CMK (cell line): ENCODE measurements at places on chromosomes 12 and 14.

GRCh38 chr14:61120576-61120975 lies 139.5 kb downstream of the SLC38A6 start:
- DNase-seq, result no peak

GRCh38 chr14:26213846-26214575 lies 383.8 kb downstream of the NOVA1 start:
- DNase-seq, result no peak

GRCh38 chr12:7212678-7213077 lies 23.2 kb downstream of the PEX5 start:
- no peak for DNase-seq

GRCh38 chr14:55749201-55749812 lies 169.3 kb downstream of the KTN1 start:
- DNase-seq, result no peak

DNA sequence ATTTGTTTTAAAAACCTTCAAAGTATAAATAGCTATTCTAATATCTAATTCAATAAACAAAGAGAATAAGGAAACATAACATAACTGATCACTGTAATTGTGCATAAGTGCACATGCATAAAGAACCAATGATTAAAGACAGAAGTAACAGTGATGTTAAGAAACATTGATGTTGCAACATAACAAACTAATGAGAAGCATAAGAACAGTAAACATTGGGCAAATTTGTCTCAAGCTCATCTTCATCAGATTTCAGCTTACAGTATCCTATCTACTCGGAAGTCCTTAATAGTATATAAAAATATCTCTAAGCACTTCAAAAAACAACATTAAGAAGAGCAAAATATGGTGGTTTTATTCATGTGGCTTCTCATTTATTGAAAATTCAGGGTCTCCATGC lies 97.6 kb downstream of the GARIN6 start:
- DNase-seq, result no peak

GRCh38 chr14:64681796-64682710 lies 22.2 kb upstream of the PLEKHG3 start:
- DNase-seq, result no peak
